ENCODE measurements at places on chromosomes 1 and 21.

DNA sequence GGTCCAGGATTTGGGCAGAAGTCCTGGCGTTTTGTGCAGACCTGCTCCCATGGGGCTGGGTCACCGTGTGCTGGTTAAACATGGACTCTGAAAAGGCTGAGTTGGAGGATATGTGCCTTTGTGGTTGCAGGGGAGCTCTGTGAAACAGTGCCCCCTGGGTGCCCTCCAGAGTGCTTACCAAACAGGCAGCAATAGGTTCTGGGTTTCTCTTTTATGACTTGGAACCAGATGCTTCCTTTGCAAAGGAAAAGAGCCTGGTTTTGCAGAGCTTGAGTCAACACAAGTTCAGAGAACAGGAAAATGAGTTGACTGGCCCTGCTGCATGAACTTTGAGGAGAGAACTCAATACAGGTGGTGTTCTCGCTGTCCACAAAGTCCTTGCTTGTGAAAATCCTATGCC, 288.9 kb downstream of the TM2D1 start:
- no peak for DNase-seq

GRCh38 chr1:158098256-158098655, 82.4 kb upstream of the CD1D start:
- DNase-seq = no peak

GRCh38 chr1:220655509-220655908, 34.7 kb upstream of the C1orf115 start:
- no peak for DNase-seq

- no peak for DNase-seq
These were observed 66.8 kb downstream of the LIPI start for GRCh38 chr21:14143999-14144398.

- DNase-seq = no peak
These were observed 30.0 kb upstream of the UBE2U start for GRCh38 chr1:64173336-64173940.

DNA sequence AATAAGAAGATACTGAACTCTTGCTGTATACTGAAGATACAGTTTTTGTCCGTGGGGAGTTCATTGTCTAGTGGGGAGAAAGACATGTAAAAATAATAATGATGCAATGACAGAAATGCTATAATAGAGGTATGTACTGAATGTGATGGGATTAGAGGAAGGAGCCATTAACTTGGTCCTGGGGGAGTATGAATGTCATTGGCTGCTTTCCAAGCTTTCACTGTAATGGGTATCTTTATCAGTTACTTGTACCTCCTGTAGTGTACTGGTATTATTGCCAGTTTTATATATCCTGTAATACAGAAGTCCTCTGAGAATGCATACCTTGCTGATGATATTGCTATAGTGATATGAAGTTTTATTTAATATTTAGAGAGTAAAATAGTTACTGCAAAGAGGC, 7.4 kb downstream of the BTBD8 start:
- no peak for DNase-seq

DNA sequence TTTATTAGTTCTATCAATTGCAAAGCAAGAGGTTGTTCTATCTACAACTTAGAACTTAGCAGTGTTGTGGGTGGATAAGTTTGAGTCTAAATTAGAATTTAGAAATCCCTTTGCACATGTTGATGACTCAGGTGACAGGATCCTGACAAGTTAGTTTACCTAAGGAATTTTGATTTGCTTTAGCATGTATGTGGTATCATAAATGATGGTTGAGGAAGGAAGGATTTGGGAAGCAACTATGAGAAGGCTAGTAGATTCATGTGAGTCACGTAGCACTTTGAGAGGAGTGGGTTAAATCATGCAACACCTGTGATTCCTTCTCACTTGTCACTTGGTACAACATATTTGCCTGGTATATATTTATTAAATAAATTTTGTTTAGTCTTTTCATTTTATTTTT, 223.7 kb upstream of the USP25 start:
- no peak for DNase-seq

- DNase-seq = no peak
These were observed 106.4 kb downstream of the RGL1 start for GRCh38 chr1:183911285-183911684.

GRCh38 chr1:12341667-12342066, 111.8 kb downstream of the VPS13D start:
- DNase-seq = no peak
